GM20000 (cell line): ENCODE measurements at places on chromosomes 7 and 10.
A peak's percentile ranks its signal among the peaks of the same experiment; 100 is the strongest.

- DNase-seq = no peak
Measured at GRCh38 chr7:41544241-41544640, 158.6 kb downstream of the INHBA start.

DNA sequence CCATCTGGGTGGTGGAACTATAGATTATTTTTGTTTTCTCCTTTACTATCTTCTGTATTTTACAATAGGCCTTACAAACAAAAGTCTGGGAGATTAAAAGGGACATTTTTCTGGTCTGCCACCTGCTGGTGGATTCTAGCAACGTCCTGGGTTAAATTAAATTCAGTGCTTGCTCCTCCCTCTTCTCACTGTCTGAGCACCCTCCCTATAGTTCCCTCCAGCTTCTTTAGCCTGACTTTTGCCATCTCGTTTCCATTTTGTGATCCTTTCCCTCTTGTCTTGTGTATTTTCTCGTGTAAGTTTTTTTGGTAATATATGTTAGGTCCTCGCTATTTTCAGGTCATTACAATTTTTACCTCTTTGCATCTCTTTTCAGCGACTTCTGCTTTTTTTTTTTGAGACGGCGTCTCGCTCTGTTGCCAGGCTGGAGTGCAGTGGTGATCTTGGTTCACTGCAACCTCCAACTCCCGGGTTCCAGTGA, 16.1 kb downstream of the ANKRD16 start:
- DNase-seq = peak; percentile 82

- DNase-seq = no peak
Measured at GRCh38 chr7:117068511-117069145, 115.3 kb downstream of the ST7 start.

DNA sequence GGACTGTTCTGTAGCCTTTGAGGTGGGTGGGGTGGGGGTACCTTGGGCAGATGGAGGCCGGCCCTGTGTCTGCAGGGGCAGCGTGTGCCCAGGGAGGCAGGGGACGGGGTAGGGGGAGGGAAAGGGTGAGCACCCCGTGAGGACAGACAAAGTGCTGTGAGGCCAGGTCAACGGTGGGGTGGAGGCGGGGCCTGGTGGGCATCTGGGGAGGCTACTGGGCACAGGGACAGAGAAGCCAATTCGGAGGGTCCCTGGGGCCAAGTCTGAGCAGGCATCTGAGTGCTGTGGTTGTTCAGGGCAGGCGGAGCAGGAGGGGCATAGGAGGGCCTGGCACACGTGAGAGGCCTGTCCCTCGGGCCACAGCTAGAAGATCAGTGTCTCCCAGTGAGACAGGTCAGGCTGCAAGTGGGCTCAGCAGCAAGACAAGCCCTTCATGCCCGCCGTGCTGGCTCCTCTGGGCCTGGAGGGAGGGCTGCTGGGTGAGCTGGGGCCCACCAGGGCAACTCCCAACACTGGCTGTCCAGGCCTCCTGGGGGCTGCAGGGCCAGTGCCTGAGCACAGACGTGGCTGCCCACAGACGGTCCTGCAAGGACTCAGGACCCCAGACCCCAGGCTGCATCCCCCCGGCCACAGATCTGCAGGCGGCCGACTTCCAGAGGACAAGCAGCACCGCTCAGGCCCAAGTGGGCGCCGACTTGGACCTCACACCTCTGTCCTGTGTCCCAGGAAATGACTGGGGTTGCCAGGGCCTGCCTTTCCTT, 26.4 kb upstream of the KNDC1 start:
- no peak for DNase-seq

GRCh38 chr7:95609277-95609971, 13.1 kb upstream of the PDK4 start:
- no peak for DNase-seq

DNA sequence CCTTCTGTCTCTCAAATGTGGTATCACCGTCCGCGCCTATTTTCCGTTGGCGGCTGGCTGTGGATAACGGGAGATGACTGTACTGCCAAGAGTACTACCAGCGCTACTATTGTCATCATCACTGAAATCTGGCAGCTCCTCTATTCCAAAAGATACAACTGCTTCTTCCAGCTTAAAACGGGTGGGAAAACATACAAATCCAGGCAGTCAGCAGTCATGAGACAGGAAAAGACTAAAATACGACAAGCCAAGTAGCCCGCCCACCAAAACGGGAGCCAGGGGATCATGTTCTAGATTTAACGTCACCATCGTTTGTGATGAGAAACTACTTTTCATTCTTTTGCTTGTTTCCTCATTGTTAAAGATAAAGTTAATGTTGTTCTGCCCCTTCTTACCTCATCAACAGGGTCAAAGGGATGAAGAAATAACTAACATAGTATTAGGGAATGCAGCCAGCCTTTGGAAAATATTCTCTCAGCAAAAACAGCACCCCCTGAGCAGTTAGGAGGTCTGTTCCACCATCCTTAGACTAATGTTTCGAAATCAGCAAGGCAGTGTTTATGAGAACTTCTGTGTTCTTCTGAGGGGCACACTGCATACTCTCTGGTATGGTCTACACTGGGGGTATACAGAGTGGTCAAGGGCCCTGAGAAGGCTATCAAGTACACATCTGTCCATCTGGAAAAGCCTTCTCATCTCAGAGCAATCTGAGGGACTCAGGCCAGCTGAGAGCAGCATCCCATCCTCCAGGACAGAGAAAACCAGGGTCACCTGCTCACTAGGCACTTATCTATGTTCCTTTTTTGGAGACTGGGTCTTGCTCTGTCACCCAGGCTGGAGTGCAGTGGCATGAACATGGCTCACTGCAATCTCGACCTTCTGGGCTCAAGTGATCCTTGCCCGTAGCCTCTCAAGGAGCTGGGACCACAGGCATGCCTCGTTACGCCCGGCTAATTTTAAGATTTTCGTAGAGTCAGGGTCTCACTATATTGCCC, 47.5 kb downstream of the GNA12 start:
- no peak for DNase-seq

DNA sequence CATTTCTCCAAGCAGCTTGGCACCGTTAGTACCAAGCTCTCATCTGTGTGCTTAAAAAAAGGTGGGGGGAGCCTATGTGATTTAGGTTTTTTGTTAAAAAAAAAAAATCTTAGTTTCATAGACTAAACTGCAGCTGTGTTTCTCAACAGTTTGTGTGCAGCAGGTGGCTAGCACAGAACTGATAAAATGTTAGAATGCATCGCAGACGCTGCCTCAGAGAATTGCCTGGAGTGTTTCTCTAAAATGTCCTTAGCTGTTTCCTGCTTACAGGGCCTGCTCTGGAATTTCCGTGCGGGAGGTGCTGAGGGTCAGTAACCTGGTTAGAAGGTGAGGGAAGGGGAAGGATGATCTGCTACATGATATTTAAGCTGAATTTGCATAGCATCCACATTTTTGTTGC, 268.9 kb downstream of the PLXDC2 start:
- DNase-seq = no peak

- no peak for DNase-seq
Measured at GRCh38 chr7:12796397-12797127, 109.1 kb downstream of the ARL4A start.
